Bronchial epithelial cell (primary cell): ENCODE measurements at places on chromosomes 2 and 18. TPM values are rescaled to one million over a fixed set of nuclear protein-coding genes. Genes with fewer than 3 reads are reported as not detected.

DNA sequence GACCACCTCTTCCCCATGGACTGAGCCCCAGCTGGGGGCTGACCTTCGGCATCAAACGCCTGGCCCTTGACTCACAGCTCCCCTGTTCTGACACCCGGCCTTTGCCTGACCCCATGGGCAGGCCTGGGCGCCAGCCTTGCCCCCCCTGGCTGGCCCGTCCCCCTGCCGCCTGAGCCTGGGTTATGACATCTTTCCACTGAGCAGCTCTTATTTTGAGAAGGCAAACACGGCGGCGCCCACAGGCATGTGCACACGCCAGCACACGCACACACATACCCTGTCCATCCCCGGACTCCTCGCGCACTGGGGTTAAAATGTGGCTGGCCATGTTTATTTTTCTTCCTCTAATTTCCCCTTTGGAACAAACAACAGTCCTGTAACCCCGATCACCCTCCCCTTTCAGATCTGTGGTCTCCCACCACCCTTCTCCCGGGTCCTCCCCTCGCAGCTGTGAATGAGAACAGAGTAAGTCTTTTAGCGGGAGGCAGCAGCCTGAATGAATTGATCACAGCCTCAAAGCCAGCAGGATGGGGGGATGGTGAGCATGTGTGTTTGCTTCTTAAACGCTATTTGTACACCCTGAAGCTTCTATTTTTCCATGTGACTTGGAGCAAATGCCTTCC, 11.8 kb upstream of the ATOH8 start:
- DNase-seq = peak; percentile 70

DNA sequence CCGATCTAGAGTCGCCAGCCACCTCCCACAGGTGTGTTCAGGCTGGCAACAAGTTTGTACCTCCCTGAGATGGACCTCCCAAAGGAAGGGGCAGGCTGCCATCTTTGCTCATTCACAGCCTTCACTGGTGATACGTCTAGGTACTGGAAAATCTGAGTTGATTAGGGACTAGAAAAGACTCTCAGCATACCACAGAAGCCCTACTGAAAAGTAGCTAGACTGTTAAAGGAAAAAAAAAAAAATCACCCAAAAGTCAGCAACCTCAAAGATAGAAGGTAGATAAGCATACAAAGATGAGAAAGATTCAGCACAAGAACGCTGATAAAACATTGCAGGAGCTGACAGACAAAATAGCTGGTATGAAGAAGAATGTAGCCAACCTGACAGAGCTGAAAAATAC, 128.6 kb upstream of the WDR75 start:
- no peak for DNase-seq

The SKA1 gene
- total RNA-seq = 0.26 and 0.51 TPM in 2 replicates

The MAP3K2 gene
- total RNA-seq = 24.1 and 27.9 TPM in 2 replicates

- DNase-seq = no peak
Measured at GRCh38 chr2:29212009-29212408, 96.8 kb downstream of the CLIP4 start.

The AMER3 gene
- under 0.01 TPM in 1 of 2 replicates, not detected in the other for total RNA-seq

- no peak for DNase-seq
Measured at GRCh38 chr2:163465440-163465839, 270.4 kb downstream of the FIGN start.

The CKAP2L gene
- total RNA-seq = 0.13 and 0.26 TPM in 2 replicates

DNA sequence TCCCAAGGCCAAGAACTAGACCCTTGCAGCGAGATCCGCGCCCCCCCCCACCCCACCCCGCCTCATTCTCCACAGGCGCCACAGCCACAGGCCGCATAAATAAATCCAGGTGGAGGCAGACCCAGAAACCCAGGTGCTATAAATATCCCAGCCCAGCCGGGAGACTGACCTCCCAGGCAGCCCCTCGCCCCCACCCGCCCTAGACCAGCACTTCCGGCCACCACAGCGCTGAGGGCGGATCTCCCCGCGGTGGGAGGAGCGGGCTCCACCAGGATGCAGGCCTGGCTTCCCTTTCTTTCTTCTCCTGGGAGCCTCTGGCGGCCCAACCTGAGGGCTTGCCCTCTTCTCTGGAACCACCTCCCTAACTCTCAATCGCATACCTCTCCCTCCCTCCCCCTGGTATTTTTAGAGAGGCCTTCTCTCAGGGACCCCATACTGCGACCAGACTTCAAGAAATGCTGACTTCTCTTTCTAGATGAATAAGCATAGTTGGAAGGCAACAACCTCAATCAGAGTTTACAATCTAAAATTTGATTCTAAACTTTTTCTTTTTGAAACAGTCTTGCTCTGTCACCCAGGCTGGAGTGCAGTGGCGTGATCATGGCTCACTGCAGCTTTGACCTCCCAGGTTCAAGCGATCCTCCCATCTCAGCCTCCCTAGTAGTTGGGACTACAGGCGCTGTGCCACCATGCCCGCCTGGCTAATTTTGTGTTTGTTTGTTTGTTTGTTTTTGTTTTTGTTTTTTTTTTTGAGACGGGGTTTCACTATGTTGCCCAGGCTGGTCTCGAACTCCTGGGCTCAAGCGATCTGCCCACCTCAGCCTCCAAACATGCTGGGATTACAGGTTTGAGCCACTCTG, 55.0 kb downstream of the PKDCC start:
- no peak for DNase-seq

- peak; percentile 98 for DNase-seq
Measured at GRCh38 chr18:70337139-70337972, 48.5 kb downstream of the SOCS6 start.

The POU3F3 gene
- not detected in 2 replicates for total RNA-seq

The CHST10 gene
- total RNA-seq = 0.38 and 2.6 TPM in 2 replicates

GRCh38 chr18:48997985-48998831, 47.4 kb upstream of the SMAD7 start:
- peak; percentile 97 for DNase-seq

The IKZF2 gene
- total RNA-seq = 9.0 and 27.4 TPM in 2 replicates

The LYPD6 gene
- 0.13 and 0.26 TPM in 2 replicates for total RNA-seq

DNA sequence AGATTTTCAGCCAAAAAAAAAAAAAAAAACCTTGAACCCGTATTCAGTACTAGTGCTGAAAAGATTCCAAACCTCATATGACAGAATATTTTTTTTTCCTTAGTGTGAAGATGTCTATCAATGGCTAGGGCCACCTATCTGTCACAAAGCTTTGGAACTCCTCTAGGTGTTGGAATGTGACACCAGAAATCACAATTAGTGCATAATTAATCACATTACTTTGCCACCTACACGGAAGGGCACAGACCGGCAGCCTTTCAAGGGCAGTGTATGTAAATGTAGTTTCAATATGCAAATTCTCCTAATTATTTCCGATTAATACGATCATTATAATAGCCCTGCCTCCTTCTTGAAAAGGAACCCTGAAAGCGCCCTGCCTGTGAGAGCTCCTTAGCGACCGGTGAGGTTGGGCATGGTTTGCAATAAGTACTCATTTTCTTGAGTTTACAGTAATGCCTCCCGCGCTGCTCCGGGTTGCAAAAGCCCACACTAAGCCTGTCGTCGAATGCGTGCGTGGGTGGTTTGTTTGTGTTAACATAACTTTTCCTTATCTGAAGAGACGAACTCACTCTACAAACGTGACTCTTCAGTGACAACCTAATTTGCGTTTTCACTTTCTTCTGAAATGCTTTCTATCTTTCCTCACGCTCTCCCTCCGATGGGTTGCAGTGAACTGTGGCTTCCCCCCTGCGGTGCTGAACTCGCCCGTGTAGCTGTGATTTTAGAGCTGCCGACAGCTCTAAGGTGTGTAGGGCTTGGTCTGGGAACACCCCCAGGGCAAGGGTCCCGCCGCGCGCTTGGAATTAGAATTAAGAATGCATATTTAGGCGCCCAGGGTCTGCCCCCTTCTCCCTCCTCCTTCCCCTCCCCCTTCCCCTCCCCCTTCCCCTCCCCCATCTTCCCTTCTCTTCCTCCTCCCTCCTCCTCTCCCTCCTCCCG, 765 bp upstream of the ID2 start:
- DNase-seq = peak; percentile 58

DNA sequence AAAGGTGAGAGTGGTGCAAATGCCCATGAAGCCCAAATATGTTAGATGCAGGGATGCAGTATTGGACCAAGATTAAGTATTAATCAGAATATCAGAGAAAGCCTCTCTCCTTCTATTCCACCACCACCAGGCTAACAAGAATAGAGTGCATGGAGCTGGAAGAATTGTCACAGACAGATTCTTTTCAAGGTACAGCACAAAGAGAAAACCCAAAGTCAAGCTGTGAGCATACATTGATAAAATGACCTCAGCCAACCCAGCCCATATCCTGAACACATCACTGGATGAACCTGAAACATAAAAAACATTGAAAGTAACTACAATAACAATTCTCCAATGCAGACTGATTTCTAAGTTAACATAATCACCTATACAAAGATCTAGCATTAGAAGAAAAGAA, 445.7 kb upstream of the NETO1 start:
- no peak for DNase-seq

GRCh38 chr2:24429197-24430074, 61.6 kb upstream of the NCOA1 start:
- DNase-seq = no peak

DNA sequence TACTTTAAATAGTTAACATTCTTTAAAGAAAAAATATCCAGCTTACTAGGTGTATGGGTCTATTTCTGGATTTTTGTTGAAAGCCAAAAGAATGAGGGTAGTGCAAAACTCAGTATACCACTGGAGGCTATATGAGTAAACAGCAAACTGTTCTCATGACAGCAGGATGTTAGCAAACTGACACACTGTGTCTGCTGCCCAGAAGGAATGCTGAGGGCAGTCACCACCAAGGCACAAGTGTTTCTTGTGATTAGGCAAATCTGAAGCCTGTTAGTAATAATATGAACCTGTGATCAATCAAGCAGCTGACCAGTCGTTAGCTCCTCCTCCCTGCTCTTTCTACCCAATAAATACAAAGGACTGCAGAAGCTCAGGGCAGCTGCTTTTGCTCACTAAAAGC, 50.5 kb upstream of the SULT1C3 start:
- peak; percentile 75 for DNase-seq

The C1QL2 gene
- not detected in 2 replicates for total RNA-seq

- no peak for DNase-seq
Measured at GRCh38 chr18:52287151-52287550, 52.8 kb upstream of the DCC start.

- DNase-seq = no peak
Measured at GRCh38 chr2:232800166-232800565, 23.8 kb upstream of the KCNJ13 start.

The SERPINB12 gene
- total RNA-seq = 0.53 and 1.4 TPM in 2 replicates

- DNase-seq = peak; percentile 88
Measured at GRCh38 chr2:61671561-61672315, 133.6 kb upstream of the XPO1 start.

The POTEC gene
- total RNA-seq = under 0.01 TPM in 1 of 2 replicates, not detected in the other

GRCh38 chr18:29531746-29532145, 1354.8 kb upstream of the CDH2 start:
- no peak for DNase-seq

The FEV gene
- total RNA-seq = not detected in 2 replicates

- DNase-seq = no peak
Measured at GRCh38 chr2:224892574-224893204, 149.6 kb downstream of the DOCK10 start.

DNA sequence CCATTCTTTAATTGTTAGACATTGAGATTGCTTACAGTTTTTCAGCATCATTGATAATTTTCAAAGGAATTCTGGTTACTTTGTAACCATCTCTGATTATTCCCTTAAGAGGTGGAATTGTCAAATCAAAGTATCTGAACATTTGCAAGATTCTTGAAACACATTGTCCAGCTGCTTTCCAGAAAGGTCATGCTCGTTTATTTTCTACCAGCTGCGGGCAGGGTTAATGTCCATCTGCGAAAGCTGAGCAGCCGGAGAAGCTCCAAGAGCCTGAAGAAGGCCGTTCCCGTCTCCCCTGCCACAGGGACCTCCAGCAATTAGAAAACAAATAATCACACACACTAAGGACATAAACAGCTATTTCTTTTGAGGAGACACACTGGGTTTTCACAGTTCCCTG, 76.1 kb upstream of the TXNDC2 start:
- no peak for DNase-seq

- no peak for DNase-seq
Measured at GRCh38 chr18:8795586-8796325, 90.4 kb downstream of the MTCL1 start.

- no peak for DNase-seq
Measured at GRCh38 chr2:144510294-144510991, 9.5 kb downstream of the ZEB2 start.

DNA sequence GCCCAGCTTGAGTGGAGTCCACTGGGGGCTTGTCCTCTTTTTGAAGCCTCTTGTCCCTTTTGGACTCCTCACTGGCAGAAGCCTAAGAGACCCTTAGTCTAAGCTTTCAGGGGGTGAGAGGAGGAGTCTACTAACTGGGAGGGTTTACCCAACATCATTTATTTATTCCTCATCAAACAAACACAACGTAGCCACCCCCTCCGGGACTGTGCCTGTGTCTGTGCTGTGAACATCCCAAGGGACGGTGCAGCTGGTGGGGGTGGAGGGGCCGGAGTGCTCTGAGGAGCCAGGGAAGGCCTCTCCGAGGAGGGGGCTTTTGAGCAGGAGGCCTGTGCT, 42.7 kb upstream of the TAF1B start:
- no peak for DNase-seq

The ALPI gene
- not detected in 2 replicates for total RNA-seq

- peak; percentile 59 for DNase-seq
Measured at GRCh38 chr2:162256591-162256991, 13.3 kb upstream of the FAP start.

GRCh38 chr2:15166878-15167277, 394.3 kb downstream of the NBAS start:
- no peak for DNase-seq

The RAX gene
- not detected in 2 replicates for total RNA-seq

The UGT1A6 gene
- total RNA-seq = 12.9 and 43.0 TPM in 2 replicates

- no peak for DNase-seq
Measured at GRCh38 chr18:32420084-32420750, 50.5 kb downstream of the GAREM1 start.

DNA sequence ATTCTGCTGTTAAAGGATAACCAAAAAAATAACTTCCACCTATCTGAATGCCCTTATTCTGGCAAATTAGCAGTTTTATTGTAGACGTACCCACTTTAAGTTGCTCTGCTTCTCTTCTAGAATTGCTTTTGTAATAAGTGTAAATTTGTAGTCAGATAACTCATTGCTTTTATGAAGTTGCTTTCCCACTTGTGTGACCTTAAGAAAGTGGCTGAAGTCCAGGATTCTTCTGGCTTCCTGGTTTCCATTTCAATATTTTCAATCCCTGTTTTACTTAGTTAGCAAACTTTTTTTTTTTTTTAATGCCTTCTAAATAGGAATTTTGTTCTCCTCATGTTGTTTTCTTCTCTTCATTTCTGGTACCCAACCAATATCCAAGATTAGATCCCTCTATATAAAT, 59.8 kb downstream of the GLS start:
- no peak for DNase-seq

DNA sequence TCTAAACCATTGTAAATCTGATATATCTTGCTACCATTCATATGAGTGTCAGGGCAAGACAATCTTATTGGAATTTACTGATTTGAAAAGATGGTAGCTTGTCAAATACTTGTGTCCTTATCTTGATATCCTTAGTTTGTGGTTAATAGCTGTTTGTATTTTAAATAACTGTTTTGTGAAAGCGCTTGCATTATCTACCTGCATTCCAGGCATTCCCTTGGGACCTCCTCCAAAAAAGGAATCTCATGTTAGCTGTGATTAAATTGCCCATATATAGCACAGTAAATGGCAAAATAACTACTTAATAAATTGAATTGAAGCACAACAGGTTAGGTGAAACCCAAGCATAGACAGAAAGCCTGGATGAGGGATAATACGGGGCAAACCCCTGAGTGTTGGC, 13.9 kb downstream of the CNTNAP5 start:
- DNase-seq = no peak
